ENCODE measurements at places on chromosomes 1 and 21.

- no peak for DNase-seq
Observed at GRCh38 chr1:245327360-245327759, 172.6 kb downstream of the KIF26B start.

DNA sequence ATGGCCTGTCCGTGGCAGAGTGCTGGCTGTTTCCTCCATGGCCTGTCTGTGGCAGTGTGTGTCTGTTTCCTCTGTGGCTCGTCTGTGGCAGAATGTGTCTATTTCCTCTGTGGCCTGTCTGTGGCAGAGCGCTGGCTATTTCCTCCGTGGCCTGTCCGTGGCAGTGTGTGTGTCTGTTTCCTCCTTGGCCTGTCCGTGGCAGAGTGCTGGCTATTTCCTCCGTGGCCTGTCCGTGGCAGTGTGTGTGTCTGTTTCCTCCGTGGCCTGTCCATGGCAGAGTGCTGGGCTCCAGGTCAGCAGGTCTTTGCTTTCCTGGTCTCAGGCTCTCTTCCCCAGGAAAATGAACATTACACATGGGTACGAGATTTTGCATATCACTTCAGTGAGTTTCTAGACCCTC, 138.4 kb upstream of the IPO9 start:
- DNase-seq, result no peak

GRCh38 chr1:219128957-219129356, 44.7 kb upstream of the LYPLAL1 start:
- DNase-seq, result no peak

DNA sequence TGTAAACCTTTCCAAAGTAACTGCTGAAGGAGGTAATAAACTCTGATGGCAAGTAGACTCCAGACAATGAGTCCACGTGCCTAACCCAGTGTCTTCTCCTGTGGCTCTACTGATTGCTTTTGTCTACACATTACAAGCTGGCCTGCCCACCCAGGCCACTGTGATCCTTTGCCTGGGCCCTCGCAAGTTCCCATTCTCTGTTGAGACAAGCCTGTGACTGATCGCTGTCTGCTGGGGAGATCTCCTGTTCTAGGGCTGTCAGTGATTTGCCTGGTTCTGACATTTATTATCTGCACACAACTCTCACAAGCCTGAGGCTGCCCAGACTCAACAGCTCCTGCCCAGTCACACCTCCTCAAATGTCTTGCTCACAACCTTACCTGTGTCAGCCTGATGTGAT, 81.4 kb downstream of the CYYR1 start:
- DNase-seq, result no peak

GRCh38 chr1:44484155-44484688, 79.2 kb downstream of the RNF220 start:
- no peak for DNase-seq

GRCh38 chr1:36585569-36586548, 103.1 kb upstream of the CSF3R start:
- DNase-seq, result no peak

GRCh38 chr1:154598871-154599635, 8.9 kb downstream of the ADAR start:
- DNase-seq, result no peak

DNA sequence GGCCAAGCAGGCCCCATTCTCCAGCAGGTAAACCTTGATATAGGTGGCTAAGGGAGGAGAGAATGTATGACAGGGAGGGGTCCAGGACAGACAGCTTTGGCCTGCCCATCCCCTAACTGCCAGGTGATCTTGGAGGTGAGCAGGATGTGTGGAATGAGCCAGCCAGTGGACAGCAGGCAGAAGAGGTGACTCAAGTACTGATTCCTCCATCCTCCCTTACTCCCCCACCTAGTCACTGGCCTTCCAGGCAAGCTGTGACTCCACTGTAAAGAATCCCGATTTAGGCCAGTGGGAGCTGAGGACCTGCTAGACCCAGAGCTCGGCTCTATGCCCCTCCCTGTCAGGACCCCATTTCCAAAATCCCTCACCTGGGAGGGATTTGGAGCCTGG, 36.6 kb downstream of the RIMS3 start:
- no peak for DNase-seq

Data from effector memory CD4-positive, alpha-beta T cell (primary cell).